D341Med (cell line): ENCODE measurements at places on chromosomes 1 and 21.

GRCh38 chr1:29488086-29488793, 251.9 kb downstream of the PTPRU start:
- DNase-seq = no peak

DNA sequence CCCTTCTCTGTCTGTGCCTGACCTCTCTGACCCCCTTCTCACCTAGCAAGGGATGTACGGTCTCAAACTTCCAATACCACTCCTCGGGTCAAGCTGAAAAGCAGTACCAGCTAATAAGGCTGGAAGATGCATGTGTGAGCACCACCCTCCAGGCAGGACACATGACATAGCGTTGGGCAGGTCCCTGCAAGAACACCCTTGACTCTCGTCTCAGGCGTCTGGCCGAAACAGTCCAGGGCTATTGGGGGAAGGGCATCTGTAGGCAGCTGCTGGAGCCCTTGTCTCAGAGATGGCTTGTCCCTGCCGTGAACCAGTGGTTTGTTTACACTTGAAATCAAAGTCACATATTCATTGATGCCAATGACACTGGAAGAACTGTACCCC, 56.5 kb downstream of the CD46 start:
- DNase-seq = no peak

DNA sequence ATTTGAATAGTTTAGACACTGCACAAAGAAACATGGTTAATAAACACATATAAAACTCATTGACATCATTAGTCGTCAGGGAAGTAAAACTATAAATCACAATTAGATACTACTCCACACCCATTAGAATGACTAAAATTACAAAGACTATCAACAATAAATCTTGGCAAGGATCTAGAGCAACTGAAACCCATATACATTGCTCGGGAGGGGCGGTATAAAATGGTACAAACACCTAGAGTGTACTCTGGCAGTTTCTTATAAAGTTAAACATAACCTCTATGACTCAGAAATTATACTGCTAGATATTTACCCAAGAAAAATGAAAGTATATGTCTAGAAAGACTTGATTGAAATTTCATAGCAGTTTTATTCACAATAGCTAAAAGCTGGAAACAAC, 434.2 kb downstream of the RWDD3 start:
- no peak for DNase-seq

GRCh38 chr1:24470592-24470991, 32.0 kb upstream of the RCAN3 start:
- DNase-seq = no peak

- DNase-seq = no peak
Observed at GRCh38 chr1:15540186-15540585, 13.5 kb downstream of the DNAJC16 start.
